CD4-positive, alpha-beta T cell treated with Interleukin-15 for 4 hours (primary cell): ENCODE measurements at places on chromosomes 4 and X.
A peak's percentile ranks its signal among the peaks of the same experiment; 100 is the strongest.

DNA sequence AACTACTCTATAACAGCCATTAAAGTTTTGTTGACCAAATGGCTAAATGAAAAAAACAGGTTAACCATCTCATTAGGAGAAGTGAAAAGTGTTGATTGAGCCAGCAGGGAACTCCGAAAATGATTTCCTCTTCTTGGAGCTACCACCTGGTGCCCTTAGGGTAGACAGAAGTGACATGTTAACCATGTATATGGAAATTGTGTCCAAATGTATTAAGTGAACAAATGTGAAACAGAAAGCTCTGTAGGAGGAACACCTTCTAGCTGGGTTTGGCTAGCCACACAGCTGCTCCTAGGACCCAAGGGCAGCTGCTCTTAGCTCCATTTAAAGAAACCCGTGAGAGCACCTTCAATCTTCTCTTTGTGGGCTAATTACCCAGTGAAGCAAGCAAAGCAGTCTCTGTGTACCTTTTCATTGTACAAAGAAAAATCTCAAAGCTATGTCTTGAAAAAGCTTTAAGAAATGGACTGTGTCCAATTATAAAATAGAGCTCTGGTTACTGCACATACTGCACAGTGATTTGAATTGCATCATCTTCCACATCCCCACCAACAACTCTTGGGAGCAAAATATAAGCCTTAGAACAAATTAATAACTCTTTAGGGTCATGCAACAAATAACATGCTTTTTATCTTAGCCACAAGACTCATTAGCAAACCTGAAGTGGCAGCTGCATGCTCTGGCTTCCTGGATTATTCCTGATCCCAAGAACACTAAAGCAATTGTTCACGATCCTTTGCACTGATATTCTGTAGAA is 59.2 kb upstream of the PARM1 start:
- no peak for DNase-seq

DNA sequence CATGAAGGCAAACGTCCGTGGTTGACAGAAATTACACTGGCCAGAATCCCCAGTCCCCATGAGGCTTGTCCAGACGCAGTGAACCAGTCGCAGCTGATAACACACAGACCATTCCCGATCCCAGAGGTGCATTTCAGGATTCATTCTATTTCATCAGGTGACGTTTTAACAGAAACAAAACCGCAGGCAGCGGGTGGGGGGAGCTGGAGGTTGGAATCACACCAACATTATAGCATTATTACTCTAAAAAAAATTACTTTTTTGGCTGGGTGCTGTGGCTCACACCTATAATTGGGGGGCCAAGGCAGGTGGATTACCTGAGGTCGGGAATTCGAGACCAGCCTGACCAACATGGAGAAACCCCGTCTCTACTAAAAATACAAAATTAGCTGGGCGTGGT is 25.2 kb downstream of the NOP14 start:
- no peak for DNase-seq

DNA sequence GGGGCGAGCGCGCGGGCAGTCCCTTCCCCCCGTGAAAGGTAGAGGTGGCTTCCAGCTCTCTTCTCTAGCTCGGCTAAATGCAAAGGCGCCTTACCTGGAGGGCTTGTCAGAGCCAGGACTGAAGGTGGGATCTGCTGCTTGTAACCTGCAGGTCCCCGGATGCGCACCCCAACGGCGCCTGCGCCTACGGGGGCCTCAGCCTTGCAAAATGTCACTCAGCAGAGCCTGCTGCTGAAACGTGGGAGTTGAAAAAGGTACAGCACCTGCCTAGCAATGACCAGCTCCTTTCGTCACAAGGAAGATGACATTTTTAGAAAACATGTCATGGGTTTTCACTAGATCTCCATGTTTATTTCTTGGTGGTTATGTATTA is 583 bp downstream of the ABHD18 start:
- DNase-seq: peak; percentile 58

DNA sequence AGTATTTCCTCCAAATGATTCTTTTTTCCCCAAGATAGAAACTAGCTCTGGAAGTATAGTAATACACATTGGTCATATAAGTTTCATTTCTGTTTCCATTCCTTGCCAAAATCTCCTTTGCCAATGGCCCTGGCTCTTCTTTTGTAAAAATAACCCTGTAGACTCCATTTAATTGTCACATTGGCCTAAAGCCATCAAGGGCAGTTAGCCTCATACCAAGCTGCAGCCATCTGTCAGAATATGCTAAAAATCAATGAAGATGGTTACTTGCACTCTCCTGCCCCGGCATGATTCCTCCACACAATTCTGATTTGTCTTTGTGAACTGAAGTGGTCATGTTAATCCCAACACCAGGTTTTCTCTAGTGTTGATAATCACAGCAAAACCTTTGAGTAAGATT is 380.5 kb downstream of the SH2D1A start:
- DNase-seq: no peak

- no peak for DNase-seq
Measured at GRCh38 chr4:185656467-185656931, 121.2 kb upstream of the PDLIM3 start.

DNA sequence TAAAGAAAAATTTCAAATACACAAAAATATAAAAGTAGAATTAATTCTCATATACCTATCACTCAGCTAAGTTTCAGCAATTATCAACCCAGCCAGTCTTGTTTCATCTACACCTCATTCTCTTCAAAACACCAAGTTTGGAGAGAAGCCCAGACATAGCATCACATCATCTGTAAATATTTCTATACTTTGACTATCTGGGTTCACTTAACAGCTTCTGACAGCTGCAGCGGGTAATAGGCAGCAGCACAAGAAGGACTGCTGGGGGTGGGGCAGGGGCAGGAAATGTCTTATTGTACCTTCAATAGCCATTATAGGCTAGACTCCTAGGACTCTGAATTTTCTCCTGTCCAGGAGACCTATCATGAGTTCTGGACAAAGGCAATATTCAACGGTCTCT is 54.1 kb downstream of the PHF8 start:
- DNase-seq: no peak

DNA sequence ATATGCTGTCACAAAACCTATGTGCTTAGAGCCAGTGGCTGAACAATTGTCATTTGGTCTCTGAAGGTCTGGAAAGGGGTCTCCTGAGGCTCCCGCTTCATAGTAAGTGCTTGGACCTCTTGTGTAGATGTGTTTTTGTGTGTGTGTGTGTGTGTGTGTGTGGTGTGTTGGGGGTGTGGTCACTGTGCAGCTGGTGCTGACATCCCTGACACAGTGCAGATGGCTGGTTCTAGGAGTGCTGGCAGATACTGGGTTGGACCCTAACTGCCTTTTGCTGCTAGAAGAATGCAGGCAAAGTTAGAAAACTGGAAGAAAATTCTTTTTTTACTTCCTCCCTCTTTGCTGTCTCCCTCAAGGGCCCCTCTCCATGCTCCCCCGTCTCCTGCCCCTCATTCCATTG is 1872.6 kb downstream of the ARAP2 start:
- no peak for DNase-seq

GRCh38 chr4:121034017-121034416 is 38.3 kb downstream of the NDNF start:
- no peak for DNase-seq

GRCh38 chrX:68196939-68197791 is 236.1 kb downstream of the OPHN1 start:
- DNase-seq: peak; percentile 29

DNA sequence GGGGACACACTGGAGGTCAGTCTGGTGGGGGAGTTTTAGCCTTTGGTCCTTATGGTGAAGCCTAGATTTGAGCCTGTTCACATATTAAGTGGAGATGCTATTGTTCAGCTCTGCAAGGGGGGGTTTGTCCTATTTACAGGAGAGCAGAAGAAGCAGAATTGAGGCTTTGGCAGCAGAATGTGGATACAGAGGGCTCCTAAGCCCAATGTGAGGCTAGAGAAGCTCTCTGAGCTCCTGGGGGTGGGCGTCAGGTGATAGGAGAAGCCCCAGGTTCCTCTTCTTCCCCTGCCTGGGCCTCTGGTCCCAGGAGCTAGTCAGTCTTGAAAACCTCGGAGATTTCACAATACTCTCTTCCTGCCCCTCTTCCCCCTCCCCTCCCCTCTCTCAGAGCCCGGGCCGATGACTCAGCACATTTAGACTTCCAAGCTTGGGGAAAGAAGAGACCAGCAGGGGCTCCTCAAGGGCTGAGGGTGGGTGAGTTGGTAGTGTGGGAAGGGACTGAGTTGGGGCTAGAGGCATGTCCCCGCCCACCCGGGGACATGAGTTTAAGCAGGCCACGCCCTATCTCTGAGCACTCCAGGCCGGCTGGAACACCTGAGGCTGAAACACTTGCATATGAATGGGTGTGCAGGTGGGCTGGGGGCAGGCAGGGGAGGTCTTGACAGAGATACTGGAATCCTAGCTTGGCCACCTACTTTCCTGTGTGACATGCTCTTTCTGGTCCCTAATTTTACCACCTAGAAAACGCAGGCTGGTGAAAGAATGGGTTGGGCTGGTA is 3.4 kb downstream of the TFE3 start:
- DNase-seq: peak; percentile 55

GRCh38 chrX:9677098-9677739 is 88.4 kb downstream of the GPR143 start:
- peak; percentile 7 for DNase-seq

DNA sequence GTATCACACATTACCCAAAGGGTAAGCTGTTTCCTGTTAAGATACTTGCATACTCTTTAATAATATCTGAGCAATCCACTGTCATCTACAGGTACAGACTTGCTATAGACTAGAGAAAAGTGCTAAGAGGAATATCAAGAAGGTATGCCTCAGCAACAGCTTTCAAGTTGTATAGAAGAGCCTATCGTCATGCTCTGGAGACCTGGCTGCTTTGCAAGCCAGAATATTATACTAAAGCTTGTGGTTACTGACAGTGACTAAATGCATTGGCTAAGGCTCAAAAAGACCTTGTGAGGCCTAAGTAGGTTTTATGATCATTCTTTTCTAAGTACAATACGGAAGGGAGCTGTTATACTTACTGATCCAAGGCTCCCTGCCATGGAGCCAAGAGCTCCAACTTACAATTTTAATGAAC is 11.3 kb downstream of the LAMP2 start:
- peak; percentile 38 for DNase-seq

DNA sequence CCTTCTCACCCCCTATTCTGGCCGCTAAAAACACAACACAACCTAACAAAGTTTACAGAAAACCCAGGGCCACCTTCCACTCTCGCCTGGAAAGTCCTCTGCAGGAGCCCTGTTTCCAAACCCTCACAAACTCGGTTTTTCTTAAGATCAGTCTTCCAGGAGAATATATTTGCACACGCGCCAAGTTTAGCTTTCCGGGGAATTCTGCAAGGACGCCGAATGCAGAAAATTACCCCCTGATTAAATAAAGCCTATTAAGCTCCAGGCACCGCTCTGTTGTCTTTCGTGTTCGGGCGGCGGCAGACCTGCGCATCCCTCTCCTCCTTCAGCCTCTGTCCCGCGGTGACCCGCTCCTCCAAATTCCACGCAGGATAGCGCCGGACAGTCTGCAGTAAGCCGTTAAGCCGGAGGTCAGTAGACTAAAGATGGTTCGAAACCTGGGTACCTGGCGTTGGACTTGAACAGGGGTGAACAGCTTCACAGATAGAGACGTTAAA is 5.0 kb downstream of the MSX1 start:
- no peak for DNase-seq
